ENCODE measurements at places on chromosomes 12 and 14.

GRCh38 chr12:84807249-84807648, 105.3 kb downstream of the SLC6A15 start:
- no peak for DNase-seq

DNA sequence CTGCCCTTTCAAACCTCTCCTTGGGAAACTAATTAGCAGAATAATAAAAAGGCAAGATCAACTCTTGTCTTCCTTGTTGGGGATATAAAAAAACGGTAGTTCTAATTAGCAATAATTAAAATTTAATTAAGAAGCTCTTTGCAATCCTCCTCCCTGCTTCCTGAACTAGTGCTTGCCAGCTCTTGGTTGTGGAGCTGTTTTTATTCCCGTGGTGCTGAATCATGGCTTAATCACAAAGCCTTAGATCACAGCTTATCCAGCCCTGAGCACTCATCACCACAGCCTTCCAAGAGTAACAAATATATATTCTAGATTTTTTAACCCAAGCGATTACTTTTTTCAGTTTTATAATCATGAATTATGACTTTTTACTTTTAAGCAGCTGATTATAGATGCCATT, 63.2 kb upstream of the INSM2 start:
- no peak for DNase-seq

DNA sequence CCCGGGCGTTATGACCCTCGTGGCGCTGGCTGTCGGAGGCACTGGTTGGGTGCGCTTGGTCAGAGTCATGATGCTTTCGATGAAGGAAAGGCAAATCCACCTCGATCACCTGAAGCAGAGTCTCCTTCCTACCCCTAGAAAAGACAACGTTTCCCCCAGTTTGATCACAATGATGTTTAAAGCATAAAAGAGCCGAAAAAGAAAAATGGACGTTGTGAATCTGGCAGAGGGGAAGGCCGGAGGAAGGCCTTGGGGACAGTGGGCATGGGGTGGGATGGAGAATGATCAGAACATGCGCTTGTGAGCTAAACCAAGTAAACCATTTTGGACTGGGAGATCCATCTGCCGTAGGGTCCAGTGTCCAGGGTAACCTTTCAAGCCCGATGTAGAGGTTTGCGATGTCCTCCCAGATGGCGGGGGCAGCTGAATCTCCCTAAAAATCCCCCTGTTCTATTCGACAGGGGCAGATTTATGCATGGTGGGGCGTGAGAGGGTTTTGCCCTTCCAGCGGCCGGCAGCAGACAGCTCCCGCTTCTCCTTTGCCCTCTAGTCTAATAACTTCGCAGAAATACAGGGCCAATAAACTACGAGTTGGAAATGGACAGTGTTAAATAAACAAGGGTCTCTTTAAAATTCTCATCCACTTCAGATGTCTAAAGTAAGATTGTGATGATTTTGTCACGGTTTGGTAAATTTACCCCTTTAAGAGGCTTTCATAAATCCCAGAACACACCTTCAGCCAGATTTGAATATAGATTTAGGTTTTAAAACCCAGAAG, 2.3 kb upstream of the OTX2 start:
- no peak for DNase-seq

DNA sequence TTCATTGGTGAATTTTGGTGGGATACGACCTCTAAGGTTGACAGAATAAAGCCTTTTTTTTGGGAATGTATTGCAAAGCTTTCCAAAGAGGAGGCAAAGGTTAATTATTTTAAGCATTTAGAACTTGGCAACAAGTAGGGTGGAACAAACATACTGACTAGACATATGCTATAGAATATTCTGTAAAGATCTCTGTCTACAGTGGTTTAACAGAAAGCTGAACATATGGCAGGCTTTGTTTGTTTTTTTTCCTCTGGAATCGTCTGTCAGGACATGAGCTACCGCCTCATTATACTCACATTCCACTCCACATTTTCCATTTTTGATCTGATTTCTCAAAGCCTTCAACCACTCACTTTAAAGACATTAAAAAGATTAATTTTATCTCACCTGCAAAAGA, 153.4 kb upstream of the PELI2 start:
- no peak for DNase-seq

- no peak for DNase-seq
Measured at GRCh38 chr12:18935371-18935965, 194.1 kb upstream of the PLEKHA5 start.

GRCh38 chr12:1063852-1064251, 72.8 kb downstream of the ERC1 start:
- no peak for DNase-seq

DNA sequence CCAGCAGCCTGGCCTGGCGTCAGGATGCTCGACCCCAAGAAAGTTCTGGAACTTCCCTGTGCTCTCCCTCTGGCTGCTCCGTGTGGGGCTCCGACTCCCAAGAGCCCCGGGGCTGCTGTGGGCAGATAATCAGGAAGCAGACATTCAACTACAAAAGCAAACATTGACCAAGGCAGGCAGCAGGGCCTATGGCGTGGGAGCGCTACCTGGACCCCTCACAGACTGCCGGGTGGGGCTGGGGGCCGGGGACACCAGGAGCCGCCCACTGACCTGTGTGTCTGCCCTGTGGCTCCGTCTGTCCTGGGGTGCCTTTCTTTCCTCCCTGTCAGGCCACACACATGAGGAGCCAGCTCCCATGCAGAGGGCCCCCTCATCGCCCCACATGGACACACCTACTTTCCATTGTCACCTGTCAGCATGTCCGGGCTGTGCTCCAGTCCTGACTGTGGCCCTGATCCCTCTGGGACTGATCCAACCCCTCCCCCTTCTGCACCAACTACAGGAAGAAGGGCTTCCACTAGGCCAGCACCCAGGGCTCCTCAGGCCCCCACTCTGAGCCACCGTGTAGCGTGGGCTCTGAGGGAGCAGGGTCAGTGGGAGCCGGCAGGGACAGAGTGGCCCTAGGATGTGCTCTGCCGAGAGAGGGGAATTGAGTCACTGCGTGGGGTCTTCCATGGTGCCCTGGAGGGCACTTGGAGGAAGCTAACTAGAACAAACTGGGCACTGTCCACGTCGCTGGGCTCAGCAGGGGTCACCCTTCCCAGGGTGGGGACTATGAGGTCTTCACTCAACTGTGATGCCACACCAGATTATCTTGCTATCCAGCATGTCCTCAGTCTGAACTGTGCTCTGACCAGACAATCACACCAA, 215.4 kb upstream of the C14orf180 start:
- no peak for DNase-seq

DNA sequence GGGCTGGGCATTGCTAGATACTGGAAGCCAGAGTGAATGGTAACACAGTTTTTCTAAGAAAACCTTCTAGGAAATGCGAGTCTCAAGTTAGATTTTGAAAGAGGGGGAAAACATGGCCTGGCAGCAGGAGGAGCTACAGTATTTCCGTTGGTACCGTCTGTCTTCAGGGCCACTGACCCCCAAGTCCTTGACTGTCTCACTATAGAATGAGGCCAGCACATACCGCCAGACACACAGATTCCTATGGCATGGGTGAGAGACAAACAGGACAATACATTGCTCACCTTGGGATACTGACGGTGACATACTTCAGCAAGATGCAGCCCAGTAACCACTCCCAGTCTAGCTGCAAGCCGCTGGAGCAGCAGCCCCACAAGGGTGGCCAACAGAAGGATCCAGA, 21.7 kb downstream of the SLC11A2 start:
- DNase-seq, result no peak

DNA sequence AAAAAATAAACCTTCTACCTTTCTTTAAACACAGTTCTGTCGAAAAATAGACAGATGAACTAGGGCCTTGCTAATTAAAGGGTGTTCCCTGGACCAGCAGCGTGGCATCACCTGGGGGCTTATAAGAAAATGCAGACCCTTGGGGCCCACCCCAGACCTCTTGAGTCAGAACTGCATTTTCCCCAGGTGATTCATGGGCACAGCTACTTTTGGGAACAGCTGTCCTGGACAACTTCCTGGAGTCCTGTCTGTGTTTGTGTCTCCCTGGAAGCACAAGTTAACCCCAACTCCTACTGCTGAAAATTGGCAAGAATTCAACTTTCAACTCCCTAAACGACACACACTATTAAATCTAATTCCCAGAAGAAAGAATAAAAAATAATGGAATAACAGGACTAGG, 17.8 kb downstream of the FBLN5 start:
- no peak for DNase-seq

DNA sequence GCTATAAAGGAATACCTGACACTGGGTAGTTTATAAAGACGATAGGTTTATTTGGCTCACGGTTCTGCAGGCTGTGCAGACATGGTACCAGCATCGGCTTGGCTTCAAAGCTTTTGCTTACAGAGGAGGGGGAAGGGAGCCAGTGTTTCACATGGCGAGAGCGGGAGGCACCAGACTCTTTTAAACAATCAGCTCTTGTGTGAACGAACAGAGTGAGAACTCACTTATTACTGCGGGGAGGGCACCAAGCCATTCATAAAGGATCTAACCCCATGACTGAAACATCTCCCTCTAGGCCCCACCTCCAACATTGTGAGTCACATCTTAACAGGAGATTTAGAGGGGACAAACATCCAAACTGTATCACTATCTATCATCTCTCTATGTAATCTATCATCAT, 227.4 kb downstream of the TMEM132D start:
- no peak for DNase-seq

GRCh38 chr12:9163392-9163791, 44.8 kb downstream of the PZP start:
- DNase-seq, result no peak

DNA sequence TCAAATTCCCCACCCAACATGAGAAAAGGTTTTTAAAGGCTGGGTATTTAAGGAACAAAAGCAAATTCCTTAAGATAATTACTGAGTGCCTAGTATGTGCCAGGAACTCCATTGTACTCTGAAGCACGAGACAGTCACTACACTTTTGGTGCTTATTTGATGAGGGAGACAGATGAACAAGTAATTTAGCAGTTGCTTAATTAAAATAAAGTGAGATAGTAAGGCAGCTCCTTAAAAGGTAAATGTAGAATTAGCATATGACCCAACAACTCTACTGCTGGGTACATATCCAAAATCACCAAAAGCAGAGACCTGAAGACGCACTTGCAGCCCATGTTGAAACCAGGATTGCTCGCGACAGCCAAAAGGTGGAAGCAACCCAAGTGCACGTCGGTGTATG, 21.3 kb downstream of the POLE start:
- no peak for DNase-seq

DNA sequence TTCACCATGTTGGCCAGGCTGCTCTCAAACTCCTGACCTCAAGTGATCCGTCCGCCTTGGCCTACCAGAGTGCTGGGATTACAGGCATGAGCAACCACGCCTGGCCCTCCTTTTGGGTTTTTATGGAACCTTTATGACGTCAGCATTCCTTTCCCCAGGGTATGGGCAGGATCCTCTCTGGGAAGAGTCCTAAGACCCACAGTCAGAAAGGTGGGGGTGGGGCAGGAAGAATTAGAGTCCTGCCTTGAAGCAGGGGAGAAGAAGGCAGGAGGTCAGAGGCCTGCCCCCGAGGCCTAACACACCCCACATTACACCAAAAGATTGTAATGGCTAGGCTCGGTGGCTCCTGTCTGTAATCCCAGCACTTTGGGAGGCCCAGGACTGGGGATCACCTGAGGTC, 30.8 kb upstream of the CDK17 start:
- no peak for DNase-seq

- no peak for DNase-seq
Measured at GRCh38 chr14:89078021-89078795, 253.8 kb downstream of the TTC8 start.

DNA sequence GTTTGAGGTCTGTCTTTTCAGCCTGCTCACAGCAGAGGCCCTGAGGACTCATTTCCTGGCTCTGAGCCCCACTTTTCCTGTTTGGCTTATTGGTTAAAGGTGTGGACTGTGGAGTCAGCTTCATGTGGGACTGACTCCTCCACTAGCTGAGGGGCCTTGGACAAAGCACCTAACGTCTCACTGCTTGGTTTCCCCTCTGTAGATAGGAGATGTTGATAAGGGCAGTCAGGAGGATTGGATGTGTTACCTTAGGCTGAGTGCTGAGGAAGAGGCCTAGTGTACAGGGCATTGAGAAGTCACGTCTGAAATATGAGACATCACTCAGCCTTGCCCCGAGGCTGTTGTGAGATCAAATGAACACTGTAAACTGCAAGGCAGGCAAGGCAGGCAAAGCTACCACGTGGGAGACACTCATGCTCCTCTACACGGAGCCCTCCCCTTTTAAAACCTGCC, 27.1 kb upstream of the TCL1A start:
- no peak for DNase-seq

GRCh38 chr12:15220451-15220850, 766 bp downstream of the RERG start:
- DNase-seq, result no peak

GRCh38 chr14:93895023-93895604, 32.0 kb upstream of the FAM181A start:
- DNase-seq, result no peak

DNA sequence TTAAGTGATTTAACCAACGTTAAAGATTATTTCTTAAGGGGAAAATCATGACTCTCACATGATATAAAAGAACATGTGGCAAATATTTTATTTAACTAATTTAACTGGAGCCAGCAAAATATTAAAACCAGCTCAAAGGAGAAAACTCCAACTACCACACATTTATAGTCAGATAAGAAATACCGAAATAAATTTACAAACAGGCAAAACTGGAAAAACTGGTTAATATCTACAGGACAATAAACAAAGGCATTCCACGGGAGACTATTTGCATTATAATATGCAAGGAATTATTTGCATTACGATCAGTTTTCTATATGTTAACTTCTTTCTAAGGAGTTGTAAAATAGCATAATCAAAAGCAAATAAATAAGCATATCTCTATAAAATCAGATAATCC, 13.8 kb upstream of the BCL2L14 start:
- no peak for DNase-seq

GRCh38 chr12:22687361-22688076, 62.5 kb downstream of the ETNK1 start:
- no peak for DNase-seq

- DNase-seq, result no peak
Measured at GRCh38 chr14:43172899-43173548, 1334.1 kb downstream of the FSCB start.

DNA sequence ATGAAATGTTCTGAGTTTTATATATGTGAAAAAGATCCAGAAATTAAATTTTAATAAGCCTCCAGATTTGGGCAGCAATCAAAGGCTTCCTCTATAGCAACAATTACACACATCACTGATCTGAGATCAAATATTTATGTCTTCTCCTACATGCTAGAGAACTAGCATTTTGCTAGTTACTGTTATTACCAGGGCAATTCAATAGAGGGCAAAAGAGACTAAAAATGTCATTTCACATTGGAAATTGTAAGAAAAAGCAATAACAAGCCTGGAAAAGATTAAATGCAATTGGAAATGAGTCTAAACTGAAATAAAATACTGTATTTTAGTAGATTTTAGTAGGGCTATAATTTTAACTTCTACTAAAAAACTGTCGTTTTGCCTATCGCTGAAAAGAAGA, 32.6 kb upstream of the ANO6 start:
- no peak for DNase-seq
